ENCODE measurements at places on chromosomes 6 and 20. TPM values are rescaled to one million over a fixed set of nuclear protein-coding genes. Genes with fewer than 3 reads are reported as not detected.

C20orf96 gene
- total RNA-seq = 7.0 TPM

TCF21 gene
- total RNA-seq = not detected

POLR1C gene
- total RNA-seq = 43.4 TPM

FLRT3 gene
- not detected for total RNA-seq

SLC17A2 gene
- not detected for total RNA-seq

EDN1 gene
- not detected for total RNA-seq

MAP1LC3A gene
- total RNA-seq = 2.7 TPM

LAMA2 gene
- total RNA-seq = 0.80 TPM

LST1 gene
- total RNA-seq = 11.1 TPM

HLA-DOB gene
- 1.5 TPM for total RNA-seq

SCAF8 gene
- total RNA-seq = 33.9 TPM

OPRM1 gene
- total RNA-seq = not detected

MLN gene
- total RNA-seq = not detected

DEFB124 gene
- total RNA-seq = not detected

PACRG gene
- not detected for total RNA-seq

PGC gene
- total RNA-seq = not detected

PREX1 gene
- 39.2 TPM for total RNA-seq

ZC2HC1B gene
- not detected for total RNA-seq

AVP gene
- not detected for total RNA-seq

LY86 gene
- total RNA-seq = 1.5 TPM

SOX18 gene
- total RNA-seq = not detected

GABRR1 gene
- not detected for total RNA-seq

SCUBE3 gene
- not detected for total RNA-seq

MPC1 gene
- 20.5 TPM for total RNA-seq

HLA-DRB5 gene
- total RNA-seq = 4.7 TPM

CARMIL1 gene
- 4.9 TPM for total RNA-seq

DYNLT2 gene
- total RNA-seq = 2.0 TPM

PMEPA1 gene
- total RNA-seq = 1.6 TPM

LY6G6F gene
- not detected for total RNA-seq

MUCL3 gene
- total RNA-seq = not detected

COL9A1 gene
- not detected for total RNA-seq

GLP1R gene
- total RNA-seq = 0.94 TPM

FKBP1A gene
- 316 TPM for total RNA-seq

CALHM5 gene
- total RNA-seq = not detected

PXDC1 gene
- 2.4 TPM for total RNA-seq

ZSCAN16 gene
- total RNA-seq = 2.6 TPM

POM121L2 gene
- not detected for total RNA-seq

GCNT2 gene
- total RNA-seq = 1.6 TPM

CUTA gene
- total RNA-seq = 154 TPM

SOX4 gene
- 2.3 TPM for total RNA-seq

CLPSL2 gene
- total RNA-seq = not detected

NKX2-2 gene
- not detected for total RNA-seq

TMEM200A gene
- 0.14 TPM for total RNA-seq

ECT2L gene
- not detected for total RNA-seq

HSPA1L gene
- total RNA-seq = 1.9 TPM

PPARD gene
- total RNA-seq = 16.5 TPM

SPATS1 gene
- not detected for total RNA-seq

ULBP2 gene
- 0.32 TPM for total RNA-seq

NTSR1 gene
- 0.07 TPM for total RNA-seq

EFCAB8 gene
- total RNA-seq = 0.37 TPM

PTK6 gene
- 0.25 TPM for total RNA-seq
